Stimulated activated CD4-positive, alpha-beta T cell treated with anti-CD3 and anti-CD28 coated beads, Interleukin-1b, Interleukin-23, amount 100 ng/mL, for 1 hour (primary cell): ENCODE measurements at places on chromosomes 3 and 15.

- DNase-seq: no peak
Observed at GRCh38 chr3:20984594-20985205, 766.3 kb downstream of the ZNF385D start.

DNA sequence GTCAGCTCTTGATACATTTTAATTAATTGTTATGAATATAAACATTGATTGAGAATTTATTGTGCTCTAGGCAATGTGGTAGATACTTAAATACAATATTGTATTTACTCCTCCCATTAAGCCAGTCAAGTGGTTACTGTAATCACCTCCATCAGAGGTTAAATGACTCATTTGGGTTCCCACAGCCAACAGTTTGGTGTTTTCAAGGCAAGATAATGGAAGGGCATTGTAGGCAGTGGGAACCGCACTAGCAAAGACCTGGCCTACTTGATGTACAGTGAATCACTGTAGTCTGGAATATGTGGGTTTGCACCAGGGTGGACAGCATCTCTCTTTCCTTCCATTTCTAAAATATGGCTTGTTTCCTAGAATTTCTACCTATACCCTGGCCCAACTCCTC, 127.4 kb downstream of the EDEM1 start:
- DNase-seq: no peak

GRCh38 chr3:185677146-185677829, 91.2 kb downstream of the SENP2 start:
- DNase-seq: no peak

DNA sequence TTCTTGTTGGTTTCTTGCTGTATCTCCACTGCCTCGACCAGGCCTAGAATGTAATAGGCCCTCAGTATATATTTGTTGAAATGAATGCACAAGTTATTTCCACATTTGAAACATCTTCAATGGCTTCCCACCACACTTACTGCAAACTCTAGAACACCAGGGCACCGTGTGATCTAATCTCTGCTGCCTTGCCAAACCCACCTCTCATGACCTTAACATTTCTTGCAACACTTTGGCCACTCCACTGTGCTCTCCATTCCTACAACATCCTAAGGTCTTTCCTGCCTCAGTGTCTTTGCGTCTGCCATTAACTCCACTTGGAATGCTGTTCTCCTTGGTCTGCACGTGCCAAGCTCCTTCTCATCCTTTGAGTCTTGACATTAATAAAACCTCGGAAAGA, 14.1 kb downstream of the FRMD4B start:
- DNase-seq: no peak

- DNase-seq: no peak
Observed at GRCh38 chr3:37227870-37228549, 53.6 kb upstream of the LRRFIP2 start.

DNA sequence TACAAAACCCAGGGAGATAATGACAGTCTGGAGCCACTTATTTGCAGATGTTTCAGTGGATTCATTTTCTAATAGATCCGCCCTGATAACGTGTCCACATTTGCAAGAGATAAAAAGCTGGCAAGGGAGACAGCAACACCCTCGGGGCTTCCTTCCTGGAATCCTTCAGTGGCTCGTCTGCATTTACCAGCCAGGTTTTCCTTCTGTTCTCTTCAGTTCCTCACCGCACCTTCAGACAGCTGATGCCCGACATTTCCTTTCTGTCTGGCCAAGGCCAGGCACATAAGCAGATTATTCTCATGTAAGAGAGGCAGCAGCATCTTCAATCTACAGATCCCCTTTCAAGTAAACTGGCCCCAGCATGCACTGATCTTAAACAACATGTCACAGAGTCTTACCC, 56.2 kb upstream of the SPATA12 start:
- DNase-seq: no peak

GRCh38 chr15:77816983-77817382, 184.3 kb upstream of the LINGO1 start:
- no peak for DNase-seq

GRCh38 chr3:197353867-197354567, 55.6 kb upstream of the DLG1 start:
- DNase-seq: no peak

DNA sequence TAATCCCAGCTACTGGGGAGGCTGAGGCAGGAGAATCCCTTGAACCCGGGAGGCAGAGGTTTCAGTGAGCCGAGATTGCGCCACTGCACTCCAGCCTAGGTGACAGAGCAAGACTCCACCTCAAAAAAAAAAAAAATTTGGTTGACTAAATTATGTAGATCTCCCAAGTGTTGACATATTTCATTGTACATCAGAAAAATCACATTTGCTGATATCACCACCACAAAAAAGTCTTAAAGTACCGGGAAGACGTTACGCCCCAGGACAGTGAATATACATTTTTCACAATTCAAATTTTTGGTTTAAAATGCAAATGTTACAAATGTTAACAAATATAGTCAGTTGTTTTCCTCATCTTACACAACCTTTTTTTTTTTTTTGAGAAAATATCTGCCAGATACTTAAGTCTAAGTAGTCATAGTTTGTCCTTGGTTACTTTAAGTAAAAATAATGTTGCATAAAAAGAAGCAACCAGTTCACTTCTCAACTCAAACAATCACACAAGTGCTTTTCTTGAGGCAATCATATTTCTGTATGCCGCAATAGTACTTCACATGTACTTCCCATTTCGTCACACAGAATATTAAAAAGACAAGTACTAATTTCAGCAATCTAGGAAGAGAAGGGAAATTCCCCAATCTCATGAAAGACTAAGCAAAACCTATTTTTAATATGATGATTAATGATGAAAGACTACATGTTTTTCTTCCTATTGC, 41.0 kb upstream of the TCF12 start:
- DNase-seq: no peak

- DNase-seq: no peak
Observed at GRCh38 chr3:39080026-39080425, 27.4 kb downstream of the GORASP1 start.

- DNase-seq: no peak
Observed at GRCh38 chr3:133138017-133138416, 99.8 kb downstream of the TMEM108 start.

DNA sequence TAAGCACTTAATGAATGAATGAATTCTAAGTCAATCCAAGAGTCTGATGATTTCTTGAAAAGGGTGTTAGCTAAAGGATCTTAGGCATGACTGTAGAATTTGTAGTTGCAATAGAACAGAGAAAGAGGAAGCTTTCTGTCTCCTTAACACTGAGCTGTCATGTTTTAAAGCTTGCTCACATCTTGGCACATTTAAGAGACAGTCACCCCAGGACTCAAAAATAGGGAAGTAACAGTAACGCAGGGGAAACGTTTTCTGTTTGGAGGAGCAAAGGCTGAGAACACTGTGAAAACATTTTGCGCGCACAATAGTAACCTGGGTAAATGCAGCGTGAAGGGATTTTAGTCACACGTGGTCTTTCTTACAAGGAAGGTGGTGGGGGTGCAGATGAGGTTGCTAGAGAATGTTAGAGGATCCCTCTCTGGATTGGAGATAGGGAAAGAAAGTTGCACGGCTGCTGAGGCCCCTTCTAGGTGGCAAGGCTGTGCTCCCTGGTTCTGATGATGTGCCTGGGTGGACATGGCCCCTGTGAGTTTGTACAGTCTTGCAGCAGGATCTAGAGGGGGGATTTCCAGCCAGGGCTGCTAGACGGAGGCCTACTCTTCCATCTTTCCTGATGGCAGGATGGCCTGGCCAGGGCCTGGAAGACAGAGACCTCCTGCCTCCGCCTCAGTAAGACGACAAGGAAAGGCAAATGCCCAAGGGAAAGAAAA, 12.0 kb downstream of the STARD5 start:
- DNase-seq: no peak

GRCh38 chr3:186311441-186311840, 50.6 kb downstream of the DGKG start:
- DNase-seq: no peak

DNA sequence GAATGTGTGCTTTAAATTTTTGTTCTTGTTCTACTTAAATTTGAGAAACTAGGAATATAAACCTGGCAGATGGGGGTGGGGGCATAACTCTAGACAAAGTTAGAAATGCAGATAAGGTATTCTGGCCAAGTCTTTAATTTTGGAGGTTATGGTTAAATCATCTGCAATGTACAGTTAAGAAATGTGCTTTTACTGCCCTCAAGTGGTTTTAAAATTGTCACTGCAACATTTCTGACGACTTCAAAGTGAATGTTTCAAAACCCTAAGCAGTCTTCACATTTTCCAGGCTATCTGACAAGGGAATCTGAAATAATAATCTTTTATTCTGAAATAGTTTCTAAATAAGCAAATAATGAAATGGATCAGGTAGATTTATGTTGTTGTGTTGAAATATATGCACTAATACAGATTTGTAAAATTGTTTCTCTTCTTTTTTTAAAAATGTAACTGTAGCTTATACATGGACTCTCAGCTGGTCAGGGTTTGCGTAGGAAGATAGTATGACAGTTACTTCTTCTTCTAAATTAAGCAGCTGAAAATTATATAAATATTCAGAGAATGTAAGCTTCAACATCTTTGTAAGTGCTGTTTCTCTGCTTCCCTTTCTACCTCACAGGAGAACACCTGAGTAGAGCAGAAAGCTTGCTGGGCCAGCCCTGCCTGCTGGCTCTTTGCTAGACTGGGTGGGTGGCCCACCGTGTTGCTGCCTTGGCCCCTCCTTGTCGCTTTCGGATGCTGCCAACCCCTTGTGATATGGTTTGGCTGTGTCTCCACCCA, 45.0 kb downstream of the SUCNR1 start:
- DNase-seq: no peak

DNA sequence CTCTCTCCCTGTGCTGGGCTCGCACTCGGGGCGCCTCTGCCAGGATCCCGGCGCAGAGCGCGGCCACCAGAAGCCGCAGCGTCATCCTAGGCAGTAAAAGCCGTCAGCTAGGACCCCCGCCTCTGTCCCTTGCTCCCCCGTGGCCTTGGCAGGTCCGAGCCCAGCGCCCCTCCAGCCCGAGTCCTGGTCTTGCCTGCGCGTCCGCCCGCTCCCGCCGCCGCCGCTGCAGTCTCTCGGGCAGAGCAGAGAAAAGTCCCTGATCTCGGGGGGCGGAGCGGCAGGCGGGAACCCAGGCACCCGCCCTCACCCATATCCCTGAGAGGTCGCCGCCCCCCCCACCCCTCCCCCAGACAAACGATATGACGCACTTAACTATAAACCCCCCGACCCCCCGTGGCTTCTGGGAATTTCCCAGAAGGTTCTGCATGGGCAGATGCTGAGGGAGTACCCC, at the start of gene COL7A1:
Gene COL7A1 (minus strand): TSS at position 255 of the 451 bp plus-strand sequence. CDS start 170 bp downstream, at position 85.
- DNase-seq: no peak

DNA sequence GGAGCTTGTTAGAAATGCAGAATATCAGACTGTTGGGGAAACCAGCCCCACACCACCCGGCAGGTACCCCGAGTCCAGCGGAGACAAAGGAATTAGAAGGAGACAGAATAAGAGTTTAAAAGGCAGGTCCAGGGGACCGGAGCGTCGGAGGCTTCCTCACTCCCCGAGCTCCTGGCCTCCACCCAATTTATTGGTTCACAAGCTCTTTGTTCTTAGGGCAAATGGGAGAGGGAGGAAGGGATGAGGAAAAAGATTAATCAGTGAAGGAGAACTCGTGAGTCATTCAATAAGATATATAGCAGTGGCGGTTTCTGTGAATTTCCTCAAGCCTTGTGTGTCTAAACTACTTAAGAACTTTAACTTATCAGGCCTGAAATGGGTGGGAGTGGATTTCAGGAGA, 32.1 kb upstream of the WDR72 start:
- DNase-seq: no peak

DNA sequence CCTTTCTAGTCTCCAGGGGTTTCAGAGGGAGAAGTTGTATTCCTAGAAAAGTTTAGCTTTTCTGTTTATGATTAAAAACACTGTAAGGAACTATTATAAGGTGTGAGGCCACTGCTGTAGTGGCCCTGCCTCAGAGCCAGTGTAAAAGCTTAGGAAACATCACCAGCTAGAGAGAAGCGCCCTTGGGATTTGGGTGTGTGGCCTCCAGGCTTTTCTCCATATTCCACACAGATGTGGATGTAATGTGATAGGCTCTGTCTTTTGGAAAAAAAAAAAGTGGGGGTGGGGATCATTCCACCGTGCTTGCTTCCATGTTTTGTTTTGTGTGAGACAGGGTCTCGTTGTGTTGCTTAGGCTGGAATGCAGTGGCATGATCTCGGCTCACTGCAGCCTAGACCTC, 13.9 kb downstream of the SEC61A1 start:
- DNase-seq: no peak

DNA sequence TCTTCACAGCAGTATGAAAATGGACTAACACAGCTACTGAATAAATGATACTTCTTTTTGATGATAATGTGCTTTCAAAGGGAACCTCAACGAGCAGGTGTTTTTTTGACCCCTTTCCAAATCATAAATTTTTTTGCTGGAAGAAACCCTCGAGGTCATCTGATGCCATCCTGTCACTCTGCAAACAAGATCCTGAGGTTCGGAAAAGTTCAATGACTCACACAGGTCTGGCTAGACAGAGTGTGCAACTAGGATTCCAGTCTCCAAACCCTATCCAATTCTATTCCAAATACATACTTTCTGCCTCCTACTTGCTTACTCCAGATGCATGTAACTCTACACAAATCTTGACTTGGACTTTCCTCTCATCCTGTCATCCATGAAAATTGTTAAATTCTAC, 124.7 kb downstream of the NEDD4 start:
- no peak for DNase-seq

DNA sequence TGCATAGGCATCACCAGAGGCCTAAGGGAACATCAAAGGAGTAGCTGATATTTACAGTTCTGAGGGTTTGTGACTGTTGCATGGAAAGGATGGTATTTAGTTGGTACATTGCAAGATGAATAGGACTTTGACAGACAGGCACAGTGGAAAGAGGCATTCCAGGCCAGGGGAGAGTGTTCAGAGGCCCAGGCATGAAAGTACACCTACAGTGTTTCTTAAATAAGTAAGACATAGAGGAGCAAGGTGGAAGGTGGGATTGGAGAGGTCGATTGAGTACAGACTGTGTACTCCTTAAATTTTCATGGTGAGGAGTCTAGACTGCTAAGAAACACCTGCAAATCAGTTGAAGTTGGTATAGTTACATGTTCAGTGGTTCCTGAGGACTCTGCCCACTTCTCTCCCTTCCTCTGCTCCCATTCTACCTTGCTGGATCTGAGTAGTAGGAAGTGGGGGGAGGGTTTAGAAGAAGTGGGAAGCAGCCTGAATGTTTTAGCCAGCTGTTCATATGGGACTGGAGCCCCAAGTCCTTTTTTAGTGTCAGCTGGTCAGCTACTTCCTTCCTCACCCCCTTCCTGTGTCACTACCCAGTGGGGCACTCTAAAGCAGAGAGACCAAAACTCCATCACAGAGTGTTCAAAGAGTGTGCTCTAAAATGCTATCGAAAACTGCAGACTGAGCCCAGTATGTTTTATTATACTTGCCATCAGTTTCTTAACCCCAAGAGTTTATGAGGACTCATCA, 14.0 kb downstream of the KLHL18 start:
- no peak for DNase-seq
